ENCODE measurements at places on chromosomes 7 and 10.

DNA sequence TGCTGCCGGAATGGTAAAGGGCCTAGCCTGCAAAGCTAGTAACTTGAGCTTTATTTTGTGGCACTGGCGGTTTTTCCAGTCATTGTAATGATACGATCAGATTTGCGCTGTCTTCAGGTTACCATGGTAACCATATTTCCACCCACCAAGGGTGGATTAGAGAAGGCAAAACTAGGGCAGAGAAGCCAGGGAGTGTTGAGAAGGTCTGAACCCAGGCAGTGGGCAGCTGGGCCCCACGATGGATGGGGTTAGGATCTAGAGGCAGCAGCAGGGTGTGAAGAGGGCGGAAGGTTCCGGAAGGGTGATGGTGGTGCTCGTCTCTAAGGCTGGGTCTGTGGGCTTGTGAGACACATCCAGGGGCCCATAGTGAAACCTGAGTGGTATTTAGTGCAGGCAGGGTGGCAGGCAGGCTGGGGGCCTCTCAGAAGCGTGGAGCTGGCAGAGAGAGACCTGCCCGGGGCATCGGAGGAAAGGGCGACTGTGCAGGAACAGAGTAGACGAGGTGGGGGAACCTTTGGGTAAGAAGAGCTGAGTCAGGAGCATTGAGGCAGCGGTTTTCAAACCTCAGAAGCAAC lies 87.9 kb upstream of the GTF2I start:
- no peak for DNase-seq

DNA sequence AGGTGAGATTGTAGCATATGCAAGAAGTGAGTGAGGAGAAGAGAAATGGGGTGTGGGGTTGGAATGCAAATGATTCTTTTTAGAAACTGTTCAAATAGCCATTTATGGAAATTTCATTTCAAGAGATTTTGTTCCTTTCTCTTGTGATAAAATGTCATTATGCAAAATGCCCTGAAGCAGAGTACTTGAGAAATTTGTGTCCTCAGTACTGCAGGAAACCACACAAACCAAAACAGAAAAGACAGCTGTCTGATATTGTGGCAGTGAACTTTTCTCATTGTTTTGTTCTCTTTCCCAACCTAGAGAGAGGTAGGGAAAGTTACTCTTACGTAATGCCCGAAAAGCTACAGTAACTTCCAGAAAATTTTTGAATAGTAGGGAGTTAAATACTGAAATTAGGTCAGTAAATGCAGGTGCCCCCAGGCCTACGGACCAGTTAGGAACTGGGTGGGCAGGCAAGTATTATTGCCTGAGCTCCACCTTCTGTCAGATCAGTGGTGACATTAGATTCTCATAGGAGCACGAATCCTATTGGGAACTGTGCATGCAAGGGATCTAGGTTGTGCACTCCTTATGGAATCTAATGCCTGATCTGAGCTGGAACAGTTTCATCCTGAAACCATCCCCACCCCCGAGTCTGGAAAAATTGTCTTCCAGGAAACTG lies 34.0 kb downstream of the DLD start:
- no peak for DNase-seq

GRCh38 chr10:106111246-106111645 lies 1053.3 kb downstream of the SORCS1 start:
- DNase-seq: no peak

DNA sequence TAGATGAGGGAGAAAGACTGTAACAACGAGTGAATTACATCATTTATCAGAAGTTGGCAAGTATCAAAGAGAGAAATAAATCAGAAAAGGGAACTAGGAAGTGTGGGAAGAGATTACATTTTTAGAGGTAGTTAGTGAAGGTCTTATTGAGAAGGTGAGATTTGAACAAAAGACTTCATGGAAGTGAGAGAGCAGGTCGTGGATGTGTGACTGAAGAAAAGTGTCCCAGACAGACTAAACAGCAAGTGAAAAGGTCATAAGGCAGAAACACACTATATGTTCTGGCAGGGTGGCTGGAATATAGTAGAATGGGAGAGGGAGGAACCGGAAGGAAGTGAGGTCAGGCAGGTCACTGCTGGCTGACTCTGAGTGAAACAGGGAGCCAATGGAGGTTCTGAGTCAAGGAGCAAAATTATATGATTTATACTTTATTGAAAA lies 35.7 kb upstream of the RHOBTB1 start:
- DNase-seq: no peak

GRCh38 chr10:105370692-105371091 lies 729.6 kb downstream of the SORCS3 start:
- DNase-seq: no peak

GRCh38 chr7:18384491-18385143 lies 110.9 kb upstream of the HDAC9 start:
- no peak for DNase-seq

GRCh38 chr10:86327954-86328725 lies 38.5 kb downstream of the GRID1 start:
- DNase-seq: no peak

GRCh38 chr7:297611-298374 lies 7.8 kb downstream of the FOXL3 start:
- no peak for DNase-seq

- DNase-seq: no peak
These were observed 161.9 kb downstream of the HGF start for GRCh38 chr7:81607987-81608386.

DNA sequence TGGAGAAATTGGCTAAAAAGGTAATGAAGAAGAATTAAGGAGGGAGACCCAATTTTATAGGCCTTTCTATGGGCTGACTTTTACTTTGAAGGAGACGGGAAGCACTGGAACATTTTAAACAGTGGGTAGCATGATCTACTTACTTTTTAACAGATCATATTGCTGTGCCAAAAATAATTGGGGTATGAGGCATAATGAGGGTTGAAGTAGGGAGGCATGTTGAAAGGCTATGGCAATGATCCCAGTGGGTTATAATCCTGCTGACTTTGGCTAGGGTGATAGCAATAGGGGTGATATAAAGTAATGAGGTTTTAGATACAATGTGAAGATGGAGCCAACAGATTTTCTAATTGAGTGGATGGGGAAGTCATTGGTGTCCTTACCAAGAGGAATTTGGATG lies 73.2 kb downstream of the GPR37 start:
- no peak for DNase-seq

- no peak for DNase-seq
These were observed 146.8 kb downstream of the SPAG6 start for GRCh38 chr10:22491931-22492615.

DNA sequence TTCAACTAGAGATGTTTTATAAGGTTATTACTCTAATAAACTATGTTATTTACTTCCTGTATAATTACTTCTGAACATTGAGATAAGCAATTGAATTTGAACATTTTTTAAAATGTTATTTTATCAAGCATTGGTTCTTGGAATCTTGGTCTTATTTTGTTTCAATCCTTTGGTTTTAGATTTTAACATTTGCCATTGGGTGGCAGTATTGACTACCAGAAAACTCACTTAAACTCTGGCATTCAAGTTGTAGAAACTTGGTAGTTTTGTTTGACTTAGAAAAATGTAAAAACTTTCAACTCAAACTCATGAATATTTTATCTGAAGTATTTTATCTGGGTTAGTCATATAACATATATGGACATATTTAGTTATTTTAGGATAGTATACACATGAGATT lies 48.1 kb downstream of the ATRNL1 start:
- no peak for DNase-seq

DNA sequence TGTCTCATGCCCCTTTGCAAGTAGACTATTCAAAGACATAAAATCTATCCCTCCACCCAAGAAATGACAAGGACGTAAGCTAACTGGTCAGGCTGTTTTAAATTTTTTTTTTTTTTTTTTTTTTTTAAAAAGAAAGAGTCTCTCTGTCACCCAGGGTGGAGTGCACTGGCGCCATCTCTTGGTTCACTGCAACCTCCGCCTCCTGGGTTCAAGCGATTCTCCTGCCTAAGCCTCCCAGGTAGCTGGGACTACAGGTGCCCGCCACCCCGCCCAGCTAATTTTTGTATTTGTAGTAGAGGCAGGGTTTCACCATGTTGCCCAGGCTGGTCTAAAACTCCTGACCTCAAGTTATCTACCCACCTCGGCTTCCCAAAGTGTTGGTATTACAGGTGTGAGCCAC lies 11.2 kb downstream of the TRA2A start:
- DNase-seq: no peak

DNA sequence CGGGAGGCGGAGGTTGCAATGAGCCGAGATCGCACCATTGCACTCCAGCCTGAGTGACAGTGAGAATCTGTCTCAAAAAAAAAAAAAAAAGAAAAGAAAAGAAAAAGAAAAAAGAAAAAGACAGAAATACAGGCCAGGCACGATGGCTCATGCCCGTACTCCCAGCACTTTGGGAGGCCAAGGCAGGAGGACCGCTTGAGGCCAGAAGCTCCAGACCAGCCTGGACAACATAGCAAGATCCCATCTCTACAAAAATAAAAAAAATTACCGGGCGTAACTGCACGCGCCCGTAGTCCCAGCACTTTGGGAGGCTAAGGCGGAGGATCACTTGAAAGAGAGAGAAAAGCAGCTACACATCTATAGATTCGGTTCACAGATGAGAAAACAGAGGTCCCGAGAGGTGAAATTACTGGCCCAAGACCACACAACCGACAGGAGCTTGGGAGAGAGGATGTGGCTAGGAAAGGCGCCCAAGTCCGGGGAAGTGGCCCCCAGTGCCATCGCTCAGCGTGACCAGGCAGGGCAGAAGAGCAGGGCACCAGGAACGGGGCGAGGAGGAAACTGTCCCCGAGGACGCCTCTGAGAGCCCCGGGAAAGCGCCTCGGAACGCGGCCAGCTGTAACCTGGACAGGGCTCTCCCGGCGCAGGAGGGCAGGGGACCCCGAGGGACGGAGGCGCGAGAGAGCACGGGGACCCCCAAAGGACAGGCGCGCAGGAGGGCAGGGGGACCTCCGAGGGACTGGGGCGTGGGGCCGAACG lies 612 bp downstream of the SNX8 start:
- no peak for DNase-seq

DNA sequence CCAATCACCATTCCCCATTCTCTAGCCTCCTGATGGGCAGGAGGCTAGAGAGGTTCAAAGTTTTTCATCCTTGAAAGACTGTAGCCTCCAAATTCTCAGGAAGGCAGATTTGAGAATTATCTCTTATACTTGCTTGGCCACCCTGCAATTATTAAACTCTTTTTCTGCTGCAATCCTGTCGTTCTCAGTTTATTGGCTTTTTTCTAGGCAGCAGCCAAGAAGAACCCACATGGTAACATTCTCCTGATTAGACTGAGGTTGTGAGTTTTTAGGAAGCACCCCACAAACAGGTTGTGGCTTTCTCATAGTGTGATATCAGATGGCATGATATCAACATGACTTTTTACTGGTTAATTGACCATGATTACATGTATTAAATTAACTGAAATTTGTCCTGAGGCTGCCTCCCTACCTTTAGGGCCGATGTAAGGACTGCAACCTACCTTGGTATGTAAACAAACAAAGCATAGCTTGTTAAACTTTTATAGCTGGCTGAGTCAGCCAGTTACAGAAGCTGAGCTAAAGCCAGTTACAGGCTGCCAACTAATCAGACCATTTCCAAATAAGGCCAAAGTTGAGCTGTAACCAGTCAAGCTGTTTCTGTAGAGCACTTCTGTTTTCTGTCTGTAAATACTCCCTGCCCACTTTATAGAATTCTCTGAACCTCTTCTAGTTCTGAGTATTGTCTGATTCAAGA lies 3.2 kb upstream of the ZNF248 start:
- DNase-seq: no peak

DNA sequence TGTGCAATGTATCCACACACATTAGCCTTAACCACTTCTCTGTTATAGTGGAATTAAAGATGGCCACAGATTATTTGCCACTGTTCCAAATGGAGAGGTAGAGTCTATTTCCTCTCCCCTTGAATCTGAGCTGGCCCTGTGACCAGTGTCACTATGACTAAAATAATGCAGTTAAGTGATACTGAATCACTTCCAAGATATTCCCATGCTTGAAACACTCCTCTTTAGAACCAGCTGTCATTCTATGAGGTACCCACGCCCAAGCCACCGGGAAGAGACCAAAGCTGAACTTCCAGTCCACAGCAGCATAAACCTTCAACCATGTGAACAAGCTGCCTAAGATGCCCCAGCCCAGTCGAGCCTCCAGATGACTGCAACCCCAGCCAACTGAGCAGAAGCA lies 2.1 kb upstream of the DHX32 start:
- no peak for DNase-seq

All from stimulated activated CD8-positive, alpha-beta memory T cell treated with anti-CD3 and anti-CD28 coated beads, Interleukin-7, amount 100 ng/mL, for 1 hour (primary cell).